ENCODE measurements at places on chromosomes 16 and 17.
A peak's percentile ranks its signal among the peaks of the same experiment; 100 is the strongest.

DNA sequence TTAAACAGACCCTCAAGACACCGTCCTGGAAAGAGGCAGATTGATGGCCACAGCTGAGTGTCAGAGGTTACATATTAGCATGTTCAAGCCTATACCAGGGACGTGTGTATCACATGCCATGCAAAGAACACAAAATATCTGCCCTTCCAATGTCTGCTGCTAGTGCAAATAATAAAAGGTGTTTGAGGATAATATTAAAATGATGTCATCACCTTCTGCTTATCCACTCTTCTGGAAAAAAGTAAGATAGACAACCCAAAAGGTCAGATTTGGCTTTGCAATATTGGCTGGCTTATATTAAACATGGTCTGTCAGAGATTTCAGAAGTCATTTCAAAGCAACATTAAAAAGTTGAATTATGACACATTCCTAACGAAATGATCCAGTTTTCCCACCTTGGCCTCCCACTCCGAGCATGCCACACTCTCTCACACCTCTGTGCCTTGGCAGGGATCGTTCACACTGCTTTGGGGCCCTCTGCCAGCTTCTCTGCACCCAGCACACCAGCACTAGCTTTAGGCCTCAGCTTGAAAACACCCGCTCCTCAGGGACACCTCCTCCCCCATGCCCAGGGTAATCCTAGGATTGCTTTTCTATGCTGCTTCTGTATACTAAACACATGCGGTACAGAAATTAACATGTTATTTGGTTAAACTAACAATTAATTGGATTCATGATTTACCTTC is 248.2 kb downstream of the NTN1 start:
- H3K4me1 ChIP-seq = no peaks in the 10 kb centered on the region
- no peak for DNase-seq
- H3K27ac ChIP-seq = no peak overlapping the region
- H3K4me3 ChIP-seq = no peak overlapping the region
- H3K27me3 ChIP-seq = no peaks in the 10 kb centered on the region
- H3K36me3 ChIP-seq = peaks cover 5% of the 10 kb centered on the region

GRCh38 chr16:47644166-47644565 is 183.0 kb downstream of the PHKB start:
- no peaks in the 10 kb centered on the region for H3K27me3 ChIP-seq
- no peak overlapping the region for H3K27ac ChIP-seq
- no peak overlapping the region for H3K4me3 ChIP-seq
- no peaks in the 10 kb centered on the region for H3K4me1 ChIP-seq
- no peak for DNase-seq

DNA sequence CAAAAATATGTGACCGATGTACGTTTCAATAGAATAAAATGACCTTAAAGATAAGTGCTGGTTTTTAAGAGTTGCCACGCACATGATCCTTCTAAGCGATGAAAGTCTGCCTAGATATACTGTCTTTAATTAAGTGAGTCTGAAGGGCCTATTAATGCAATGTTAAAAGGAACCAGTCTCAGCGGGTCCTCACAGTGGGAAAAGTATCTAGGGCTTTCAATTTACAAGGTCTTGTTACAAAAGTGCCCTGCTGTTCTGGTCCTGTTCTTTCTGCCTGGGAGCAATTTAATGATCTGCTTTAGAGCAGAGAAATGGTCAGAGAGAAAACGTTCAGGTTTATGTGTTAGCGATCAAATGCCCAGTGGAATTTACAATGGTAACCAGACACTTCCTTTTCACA is 864.0 kb downstream of the KCNJ2 start:
- H3K4me3 ChIP-seq = no peak overlapping the region
- H3K27me3 ChIP-seq = no peaks in the 10 kb centered on the region
- H3K4me1 ChIP-seq = no peaks in the 10 kb centered on the region
- no peak for DNase-seq
- no peaks in the 10 kb centered on the region for H3K36me3 ChIP-seq

DNA sequence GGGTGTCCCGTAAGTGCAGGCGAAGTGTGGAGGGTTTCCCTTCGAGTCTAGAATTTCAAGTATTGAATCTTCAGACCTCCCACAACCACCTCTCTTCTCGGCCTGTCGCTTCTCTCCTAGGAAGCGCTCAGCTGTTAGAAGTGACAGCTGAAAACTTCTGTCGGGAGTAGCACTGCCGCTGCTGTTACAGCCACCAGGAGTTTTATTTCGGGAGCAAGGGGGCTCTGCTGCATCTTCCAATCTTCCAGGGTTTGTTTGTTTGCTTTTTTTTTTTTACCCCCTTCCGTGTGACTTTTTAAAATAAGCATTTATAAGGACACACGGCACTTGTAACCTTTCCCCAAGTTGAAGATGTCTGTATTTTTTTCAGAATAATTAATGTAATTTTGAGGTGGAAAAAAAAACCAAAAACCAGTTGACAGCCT is 767 bp downstream of the RPS6KB1 start:
- H3K36me3 ChIP-seq = peaks cover 8% of the 10 kb centered on the region
- no peak for DNase-seq
- H3K27me3 ChIP-seq = no peaks in the 10 kb centered on the region
- peak overlapping the region; percentile 80 for H3K4me3 ChIP-seq
- peak overlapping the region; percentile 81 for H3K27ac ChIP-seq

DNA sequence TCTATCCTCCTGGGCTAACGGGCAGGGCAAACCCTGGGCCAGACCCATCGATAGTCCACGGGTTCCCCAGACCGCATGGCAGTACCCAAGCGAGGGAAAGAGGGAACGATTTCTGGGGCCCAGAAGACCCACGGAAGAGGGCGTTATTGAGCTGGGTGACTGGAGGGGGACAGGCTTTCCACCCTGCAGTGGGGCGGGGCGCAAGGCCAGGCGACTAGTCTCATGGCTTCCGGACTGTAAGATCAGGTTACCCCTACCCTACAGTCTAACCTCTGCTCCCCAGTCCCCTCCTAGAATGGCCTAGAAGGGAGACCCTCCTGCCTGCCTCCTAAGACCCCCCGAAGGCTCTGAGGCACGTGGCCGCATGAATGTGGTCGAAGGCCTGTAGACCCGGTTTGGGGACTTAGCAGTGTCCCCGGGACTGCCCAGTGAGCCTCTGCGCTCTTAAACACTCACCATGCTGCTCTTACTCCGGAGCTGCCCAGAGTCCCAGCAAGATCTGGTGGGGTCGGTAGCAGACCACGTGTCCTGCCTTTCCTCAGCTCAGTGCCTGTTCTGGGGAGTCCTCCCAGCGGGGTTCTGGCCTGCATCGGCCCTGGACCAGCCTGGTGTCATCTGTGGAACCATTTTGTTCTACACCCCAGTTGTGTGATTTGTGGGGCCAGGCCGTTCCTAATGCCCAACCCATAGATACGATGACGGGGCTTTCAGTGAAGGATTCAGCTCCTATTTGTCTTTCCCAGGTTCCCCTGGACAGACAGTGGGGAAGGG is 13.2 kb upstream of the AURKB start:
- DNase-seq = peak; percentile 48
- peaks cover 13% of the 10 kb centered on the region for H3K36me3 ChIP-seq
- peak overlapping the region; percentile 79 for H3K4me3 ChIP-seq
- no peaks in the 10 kb centered on the region for H3K27me3 ChIP-seq

- peak overlapping the region; percentile 98 for H3K4me3 ChIP-seq
- H3K36me3 ChIP-seq = peaks cover 42% of the 10 kb centered on the region
- DNase-seq = no peak
- H3K27me3 ChIP-seq = no peaks in the 10 kb centered on the region
These were observed 686 bp downstream of the SRCAP start for GRCh38 chr16:30699615-30700099.

DNA sequence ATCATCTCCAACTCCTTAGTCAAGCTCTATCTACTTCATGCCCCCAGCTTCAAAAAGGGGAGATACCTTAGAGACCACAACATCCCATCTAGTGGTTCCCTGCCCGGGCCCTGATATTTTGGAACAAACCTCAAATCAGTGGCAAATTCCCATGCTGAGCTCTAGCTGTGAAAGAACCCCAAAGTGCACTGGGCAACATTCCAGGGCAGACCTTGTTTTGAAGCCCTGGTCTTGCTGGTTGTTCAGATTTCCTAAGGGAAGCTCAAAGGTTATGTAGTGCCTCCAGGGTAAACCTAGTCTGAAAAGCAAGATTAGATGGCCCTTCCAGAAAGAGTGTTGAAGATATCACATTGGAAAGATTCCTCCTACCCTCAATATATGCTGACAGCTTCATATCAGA is 16.3 kb downstream of the FAM117A start:
- no peak overlapping the region for H3K4me3 ChIP-seq
- H3K36me3 ChIP-seq = no peaks in the 10 kb centered on the region

- H3K27me3 ChIP-seq = no peaks in the 10 kb centered on the region
- no peak for DNase-seq
- H3K4me1 ChIP-seq = no peaks in the 10 kb centered on the region
- no peaks in the 10 kb centered on the region for H3K36me3 ChIP-seq
- no peak overlapping the region for H3K27ac ChIP-seq
These were observed 1675.1 kb downstream of the TP53TG3F start for GRCh38 chr16:35134471-35134870.

- DNase-seq = no peak
- peaks cover 4% of the 10 kb centered on the region for H3K27me3 ChIP-seq
- no peak overlapping the region for H3K4me3 ChIP-seq
These were observed 26.5 kb upstream of the STH start for GRCh38 chr17:45972531-45972930.

DNA sequence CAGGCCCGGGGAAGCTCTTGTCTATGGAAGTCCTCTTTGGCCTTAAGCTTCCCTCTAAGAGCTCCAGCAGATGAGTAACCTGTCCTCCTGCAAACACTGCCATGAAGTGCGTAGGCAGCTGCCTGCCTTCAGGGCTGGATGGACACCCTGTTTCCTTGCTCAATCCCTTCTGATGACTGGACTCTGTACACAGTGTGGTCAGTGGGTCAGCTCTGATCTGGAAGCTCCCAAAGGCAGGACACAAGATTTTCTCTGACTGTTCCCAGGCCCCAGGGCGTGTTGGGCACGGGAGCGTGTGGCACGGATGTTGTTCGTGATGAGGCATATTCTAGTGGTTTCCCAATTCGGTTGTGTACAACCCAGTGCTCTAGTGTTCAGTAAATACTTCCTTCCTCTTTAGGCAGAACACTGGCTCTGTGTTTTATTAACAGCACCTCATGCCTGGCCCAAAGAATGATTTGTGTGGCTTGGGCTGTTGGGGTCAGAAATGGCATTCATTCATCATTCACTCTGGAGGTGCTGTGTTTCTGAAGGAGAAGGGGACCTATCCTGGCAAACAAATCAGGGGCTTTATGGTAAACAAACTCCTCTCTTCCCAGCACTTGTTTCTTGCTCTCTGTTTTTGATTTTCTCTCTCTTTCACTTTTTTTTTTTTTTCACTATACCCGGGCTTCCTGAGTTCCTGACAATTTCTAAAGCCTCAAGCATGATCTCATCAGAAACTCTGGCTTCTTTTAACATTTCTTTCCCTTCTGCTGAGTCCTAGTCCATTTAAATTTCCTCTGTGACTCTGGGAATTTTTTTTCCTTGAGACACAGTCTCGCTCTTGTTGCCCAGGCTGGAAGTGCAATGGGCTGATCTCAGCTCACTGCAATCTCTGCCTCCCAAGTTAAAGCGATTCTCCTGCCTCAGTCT is 12.0 kb upstream of the RNF157 start:
- H3K4me3 ChIP-seq = no peak overlapping the region
- no peak for DNase-seq
- H3K36me3 ChIP-seq = no peaks in the 10 kb centered on the region
- H3K27me3 ChIP-seq = no peaks in the 10 kb centered on the region

DNA sequence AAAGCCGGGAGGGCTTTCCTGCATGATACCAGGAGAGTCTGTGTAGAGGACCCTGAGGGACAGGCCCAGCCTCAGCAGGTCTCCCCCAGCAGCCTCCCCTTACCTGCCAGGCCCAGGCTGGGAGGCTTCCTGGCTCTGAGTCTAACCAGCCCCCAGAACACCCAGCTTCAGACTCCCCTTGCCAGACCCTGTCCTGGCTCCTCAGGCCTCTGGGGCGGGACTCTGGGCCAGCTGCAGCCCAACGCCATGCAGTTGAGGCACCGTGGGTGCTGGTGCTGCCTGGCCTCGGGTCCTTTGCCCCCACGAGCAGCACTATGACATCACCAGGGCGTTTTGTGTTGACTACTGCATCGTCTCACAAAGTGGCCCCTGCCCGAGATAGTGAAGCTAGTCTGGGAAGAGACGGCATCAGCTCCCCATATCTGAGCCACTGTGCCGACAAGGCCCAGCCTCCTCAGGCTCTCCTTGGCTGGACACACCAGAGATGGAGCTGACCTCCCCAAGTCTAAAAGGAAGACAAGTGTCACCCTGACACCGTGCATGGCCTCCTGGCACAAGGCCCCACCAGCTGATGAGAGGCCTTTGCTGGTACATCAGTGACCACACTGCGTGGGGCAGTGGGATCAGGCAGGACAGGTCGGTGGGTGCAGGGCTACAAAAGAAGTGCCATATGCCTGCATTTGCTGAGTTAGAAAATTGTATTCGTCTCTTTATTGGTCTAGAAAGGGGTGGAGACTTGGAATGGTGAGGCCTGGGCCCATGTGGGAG is 10.6 kb downstream of the ALDH3A1 start:
- peaks cover 25% of the 10 kb centered on the region for H3K4me1 ChIP-seq
- no peaks in the 10 kb centered on the region for H3K27me3 ChIP-seq
- H3K36me3 ChIP-seq = no peaks in the 10 kb centered on the region

GRCh38 chr17:70266394-70266793 is 97.1 kb downstream of the KCNJ2 start:
- H3K4me1 ChIP-seq = no peaks in the 10 kb centered on the region
- H3K27me3 ChIP-seq = no peaks in the 10 kb centered on the region
- no peaks in the 10 kb centered on the region for H3K36me3 ChIP-seq
- H3K4me3 ChIP-seq = no peak overlapping the region

GRCh38 chr17:8372422-8372821 is 4.1 kb downstream of the KRABD2 start:
- no peak overlapping the region for H3K4me3 ChIP-seq
- peaks cover 26% of the 10 kb centered on the region for H3K36me3 ChIP-seq
- H3K4me1 ChIP-seq = peaks cover 8% of the 10 kb centered on the region
- no peak for DNase-seq
- no peaks in the 10 kb centered on the region for H3K27me3 ChIP-seq

DNA sequence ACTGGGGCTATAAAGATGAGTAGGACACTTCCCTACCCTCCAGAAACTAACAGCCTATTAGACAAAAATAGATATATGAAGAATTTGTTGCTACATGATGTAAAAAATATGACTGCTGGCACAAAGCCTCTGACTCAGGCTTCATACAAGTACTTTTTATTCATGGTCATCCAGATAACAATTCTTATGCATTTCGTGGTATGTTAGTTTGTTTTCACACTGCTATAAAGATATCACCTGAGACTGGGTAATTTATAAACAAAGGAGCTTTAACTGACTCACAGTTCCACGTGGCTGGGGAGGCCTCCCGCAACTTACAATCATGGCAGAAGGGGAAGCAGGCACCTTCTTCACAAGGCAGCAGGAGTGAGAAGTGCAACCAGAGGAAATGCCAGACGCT is 112.5 kb upstream of the HLF start:
- H3K36me3 ChIP-seq = no peaks in the 10 kb centered on the region
- no peak overlapping the region for H3K27ac ChIP-seq
- no peaks in the 10 kb centered on the region for H3K4me1 ChIP-seq
- DNase-seq = no peak
- no peak overlapping the region for H3K4me3 ChIP-seq
- H3K27me3 ChIP-seq = no peaks in the 10 kb centered on the region

DNA sequence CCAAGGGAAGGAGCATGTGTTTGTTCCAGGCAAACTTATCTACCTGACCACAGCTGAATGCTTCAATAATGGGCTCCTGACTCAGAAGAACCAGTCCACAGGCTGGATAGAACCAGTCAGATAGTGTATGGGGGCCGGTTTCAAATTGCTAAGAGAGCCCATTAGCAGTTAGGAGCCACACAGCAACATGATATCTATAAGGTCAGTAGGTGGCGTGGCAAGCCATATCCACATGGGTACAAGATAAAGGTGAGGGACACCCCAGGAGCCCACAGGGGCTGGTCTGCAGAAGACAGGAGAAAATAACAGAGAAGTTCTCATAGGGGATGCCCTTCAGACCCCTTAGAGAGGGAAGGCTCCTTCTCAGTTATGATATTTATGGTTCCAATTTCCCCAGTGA is 31.6 kb upstream of the CDRT15 start:
- H3K4me1 ChIP-seq = no peaks in the 10 kb centered on the region
- DNase-seq = no peak
- H3K27me3 ChIP-seq = no peaks in the 10 kb centered on the region
